ENCODE measurements at places on chromosomes 16 and 17. TPM values are rescaled to one million over a fixed set of nuclear protein-coding genes. Genes with fewer than 3 reads are reported as not detected.

Gene TBC1D3B
- total RNA-seq: 3.9 TPM

Gene TAC4
- total RNA-seq: not detected

Gene UBALD2
- 30.8 TPM for total RNA-seq

GRCh38 chr16:78485188-78485916 lies 385.9 kb downstream of the WWOX start:
- DNase-seq: no peak

DNA sequence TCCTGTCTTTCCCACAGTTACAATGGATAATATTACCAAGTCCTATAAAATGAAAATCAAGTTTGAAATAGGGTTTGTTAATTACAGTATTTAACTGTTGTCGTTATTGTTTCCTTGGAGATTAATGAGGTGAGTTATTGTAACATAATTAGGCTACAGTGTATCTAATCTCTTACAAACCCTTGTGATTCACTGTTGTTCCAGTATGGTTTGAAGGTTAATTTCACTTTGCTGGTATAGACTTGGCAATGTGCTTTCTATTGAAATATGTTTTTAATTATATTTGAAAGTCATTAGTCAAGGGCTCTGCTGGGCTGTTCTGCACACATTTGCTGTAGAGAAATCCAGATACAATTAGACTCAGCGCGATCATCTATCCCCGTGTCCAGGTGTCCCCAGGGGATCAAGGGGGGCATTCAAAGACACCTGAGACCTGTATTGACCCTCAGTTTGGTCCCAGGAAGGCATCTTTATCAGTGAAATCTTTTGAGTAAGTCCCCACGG lies 624.6 kb upstream of the EEF2KMT start:
- no peak for DNase-seq

DNA sequence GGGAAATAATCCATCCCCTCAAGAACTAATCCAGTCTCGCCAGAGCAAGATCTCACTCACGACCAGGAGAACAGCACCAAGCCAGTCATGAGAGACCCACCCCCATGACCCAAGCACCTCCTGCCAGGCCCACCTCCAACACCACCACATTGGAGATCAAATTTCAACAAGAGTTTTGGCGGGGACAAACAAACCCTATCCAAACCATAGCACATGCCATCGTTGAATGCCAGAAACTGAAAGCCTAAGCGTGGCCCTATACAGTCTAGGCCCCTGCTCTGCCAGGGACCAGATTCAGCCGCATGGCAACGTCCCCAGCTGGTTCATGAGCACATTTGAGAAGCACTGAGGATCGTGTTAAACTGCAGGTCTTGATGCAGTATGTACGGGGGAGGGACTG lies 57.3 kb downstream of the AXIN2 start:
- DNase-seq: no peak

DNA sequence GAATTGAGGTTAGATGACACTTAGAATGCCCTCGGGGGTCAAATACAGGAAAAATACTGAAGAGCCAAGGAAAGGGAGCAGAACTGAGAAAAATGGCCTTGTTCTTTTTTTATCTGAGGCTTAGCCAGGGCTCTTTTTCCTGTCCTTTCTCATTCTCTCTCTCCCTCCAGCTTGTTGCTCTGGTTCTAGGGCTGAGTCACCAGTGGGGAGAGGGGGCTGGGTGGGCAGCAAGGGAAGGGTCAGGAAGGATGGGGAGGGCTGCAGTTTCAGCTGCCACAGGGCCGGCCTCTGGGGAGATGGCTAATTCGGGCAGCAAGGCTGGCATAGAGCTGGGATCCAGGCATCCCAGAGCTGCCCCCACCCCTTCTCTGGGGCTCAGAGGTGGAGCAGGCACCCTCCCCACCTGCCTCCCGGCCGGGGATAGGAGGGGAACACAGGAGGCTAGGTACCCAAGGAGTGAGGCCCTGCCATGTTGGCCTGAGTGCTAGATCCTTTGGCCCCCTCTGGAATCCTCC lies 3.9 kb downstream of the ITGA3 start:
- DNase-seq: no peak

GRCh38 chr16:67407788-67408452 lies 8.4 kb downstream of the ZDHHC1 start:
- no peak for DNase-seq

GRCh38 chr16:28205117-28205899 lies 6.5 kb downstream of the XPO6 start:
- no peak for DNase-seq

Gene RPUSD1
- 11.1 TPM for total RNA-seq

Gene PPY
- total RNA-seq: not detected

Gene RND2
- 1.8 TPM for total RNA-seq

- no peak for DNase-seq
Measured at GRCh38 chr17:13920413-13920812, 148.9 kb upstream of the COX10 start.

GRCh38 chr16:81523387-81524115 lies 78.9 kb downstream of the CMIP start:
- DNase-seq: peak; percentile 74

GRCh38 chr16:84583995-84584394 lies 33.9 kb downstream of the COTL1 start:
- no peak for DNase-seq

DNA sequence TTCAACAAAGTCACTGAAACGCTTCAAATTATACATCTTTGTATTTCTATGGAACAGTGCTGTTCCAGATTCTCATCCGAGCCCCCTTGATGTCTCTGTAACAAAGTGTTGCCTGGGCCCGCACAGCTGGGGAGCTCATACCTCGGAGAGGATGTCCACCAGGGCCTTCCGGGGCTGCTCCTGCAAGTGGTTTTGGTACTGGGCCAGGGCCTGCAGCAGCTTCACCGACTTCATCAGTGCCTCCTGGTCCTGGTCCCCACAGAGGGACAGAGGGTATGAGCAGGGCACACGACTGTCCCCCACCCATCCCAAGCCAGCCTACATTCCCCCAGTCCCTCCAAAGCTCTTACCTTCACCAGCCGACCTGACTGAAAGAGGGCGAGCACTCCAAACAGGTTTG lies 1.5 kb downstream of the MYBBP1A start:
- no peak for DNase-seq

Gene PMFBP1
- 0.42 TPM for total RNA-seq

Gene TMEM98
- total RNA-seq: 29.8 TPM

Gene AURKB
- 1.4 TPM for total RNA-seq

DNA sequence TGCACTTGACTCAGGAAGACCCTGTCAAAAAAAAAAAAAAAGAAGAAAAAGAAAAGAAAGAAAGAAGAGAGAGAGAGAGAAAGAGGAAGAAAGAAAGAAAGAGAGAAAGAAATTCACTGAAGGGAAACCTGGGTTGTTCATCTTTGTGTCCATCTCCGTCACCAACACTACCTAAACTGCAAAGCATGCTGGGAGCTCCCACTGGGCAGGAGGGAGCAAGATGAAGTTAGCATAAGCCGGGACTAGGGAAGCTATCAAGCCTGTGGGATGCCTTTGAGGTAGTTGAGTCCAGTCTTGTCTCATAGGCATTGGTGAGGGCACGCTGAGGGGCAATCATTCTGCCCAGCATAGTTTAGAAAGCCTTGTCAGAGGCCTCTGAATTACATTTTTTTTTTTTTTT lies 7.6 kb upstream of the CBFB start:
- DNase-seq: no peak

Gene SYT17
- 1.4 TPM for total RNA-seq

DNA sequence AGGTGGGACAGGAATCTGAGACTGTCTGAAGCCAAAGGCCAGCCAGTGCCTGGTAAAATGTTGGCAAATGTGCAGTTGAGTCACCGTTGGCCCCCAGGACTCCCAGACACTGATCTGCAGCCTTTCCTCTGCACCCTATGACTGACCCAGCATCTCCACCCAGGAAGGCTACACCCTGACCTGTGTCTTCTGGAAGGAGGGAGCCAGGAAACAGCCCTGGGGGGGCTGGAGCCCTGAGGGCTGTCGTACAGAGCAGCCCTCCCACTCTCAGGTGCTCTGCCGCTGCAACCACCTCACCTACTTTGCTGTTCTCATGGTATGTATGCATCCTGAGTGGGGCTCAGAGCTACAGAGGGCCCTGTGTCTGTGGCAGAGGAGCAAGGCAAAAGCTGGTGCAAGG lies 24.0 kb downstream of the ADGRG5 start:
- DNase-seq: no peak

GRCh38 chr16:84806256-84806889 lies 13.4 kb upstream of the CRISPLD2 start:
- DNase-seq: peak; percentile 58

- DNase-seq: no peak
Measured at GRCh38 chr16:10997485-10997884, 53.1 kb downstream of the CLEC16A start.

Gene SEPTIN1
- 3.4 TPM for total RNA-seq

Gene UBN1
- 33.6 TPM for total RNA-seq

Gene KLHL10
- total RNA-seq: 0.18 TPM

Gene C17orf100
- 0.63 TPM for total RNA-seq

- DNase-seq: no peak
Measured at GRCh38 chr17:57940231-57940630, 15.0 kb downstream of the CUEDC1 start.

- no peak for DNase-seq
Measured at GRCh38 chr16:28858421-28858820, 5.2 kb upstream of the SH2B1 start.

Gene CDRT15
- not detected for total RNA-seq

GRCh38 chr17:2222901-2223616 lies 80.5 kb downstream of the SMG6 start:
- DNase-seq: peak; percentile 73

DNA sequence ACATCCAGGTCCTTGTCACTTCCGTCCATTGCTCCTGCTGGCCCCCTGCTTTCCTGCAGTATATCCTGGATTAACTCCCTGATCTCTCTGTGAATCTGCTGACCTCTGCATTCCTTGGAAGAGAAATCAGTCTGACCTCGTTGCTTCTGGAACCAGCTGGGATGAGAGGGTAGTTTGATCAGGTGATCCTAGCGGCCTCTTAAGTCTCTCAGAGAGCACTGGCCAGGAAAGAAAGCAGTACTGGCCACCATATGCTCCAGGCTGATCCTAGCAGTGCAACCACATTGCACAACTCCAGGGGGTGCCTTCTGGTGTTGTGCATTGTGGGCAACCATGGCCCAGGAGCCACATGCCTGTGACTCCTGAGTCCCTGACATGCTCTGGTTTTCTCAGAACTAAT lies 79.2 kb downstream of the ARHGAP23 start:
- no peak for DNase-seq

Gene ZG16
- not detected for total RNA-seq

DNA sequence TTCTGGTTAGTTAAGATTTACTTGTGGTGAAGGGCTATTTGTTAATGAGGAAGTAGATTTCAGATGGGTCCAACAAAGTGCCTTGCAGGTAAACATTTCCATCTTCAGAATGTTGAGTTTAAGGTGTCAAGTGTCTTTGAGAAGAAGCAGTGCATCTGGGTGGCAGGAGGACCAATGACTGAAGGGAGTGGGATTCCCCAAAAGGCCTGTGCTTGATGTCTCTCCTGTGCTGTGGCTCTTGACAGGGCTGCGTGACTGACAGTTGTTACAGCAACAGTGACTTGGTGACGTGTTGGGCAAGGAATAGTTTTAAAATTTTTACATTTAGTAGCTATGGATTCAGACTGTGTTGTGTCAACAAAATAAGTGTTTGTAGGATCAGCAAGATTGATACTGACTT lies 149.9 kb downstream of the PHKB start:
- no peak for DNase-seq

Gene CACNA1H
- 7.1 TPM for total RNA-seq

DNA sequence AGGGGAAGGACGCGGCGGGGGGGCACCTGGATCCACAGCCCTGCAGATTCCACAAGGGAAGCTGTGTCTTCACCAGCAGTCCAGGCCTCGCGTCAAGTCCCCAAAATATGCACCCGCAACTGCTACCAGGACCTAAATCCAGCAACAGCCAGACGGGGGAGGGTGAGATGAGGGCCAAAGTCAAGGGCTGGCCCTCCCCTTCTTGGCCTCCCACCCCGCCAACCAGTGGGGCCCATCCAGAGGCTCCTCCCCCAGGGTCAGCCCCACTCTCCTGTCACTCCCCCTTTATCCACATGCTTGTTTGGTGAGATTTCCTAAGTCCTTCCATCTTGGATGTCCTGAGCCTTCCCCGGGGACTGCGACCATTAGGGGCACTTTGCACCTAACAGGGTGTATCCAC lies 138.7 kb downstream of the ENGASE start:
- DNase-seq: no peak

Gene ABCC6
- total RNA-seq: 8.2 TPM

Gene LPCAT2
- 12.2 TPM for total RNA-seq

DNA sequence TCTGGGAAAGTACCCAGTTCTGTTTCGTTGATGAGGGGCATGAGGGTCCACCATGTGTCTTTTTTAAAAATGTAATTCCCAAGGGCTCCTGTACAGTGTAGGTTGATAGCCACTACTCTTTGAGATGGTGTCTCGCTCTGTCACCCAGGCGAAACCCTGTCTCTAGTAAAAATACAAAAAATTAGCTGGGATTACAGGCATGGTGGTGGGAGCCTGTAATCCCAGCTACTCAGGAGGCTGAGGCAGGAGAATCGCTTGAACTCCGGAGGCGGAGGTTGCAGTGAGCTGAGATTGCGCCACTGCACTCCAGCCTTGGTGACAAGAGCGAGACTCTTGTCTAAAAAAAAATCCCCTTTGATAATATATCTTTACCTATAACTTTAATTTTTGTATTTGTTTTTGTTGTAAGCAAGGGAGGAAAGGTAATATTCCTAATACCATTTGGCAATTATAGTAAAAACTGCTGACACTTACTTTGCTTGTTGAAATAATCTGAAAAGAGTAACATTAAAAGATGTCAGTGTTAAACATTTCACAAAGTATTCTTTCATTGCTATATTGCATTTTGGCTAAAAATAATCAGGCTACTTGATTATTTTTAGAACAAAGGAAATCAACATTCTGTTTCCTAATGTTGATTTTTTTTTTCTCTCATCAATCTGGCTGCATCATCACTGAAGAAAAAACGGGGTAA lies 11.8 kb downstream of the KPNA2 start:
- DNase-seq: no peak

All from left cardiac atrium (tissue), 4 donors.